ENCODE measurements at places on chromosomes 11 and 22. TPM values are rescaled to one million over a fixed set of nuclear protein-coding genes. Genes with fewer than 3 reads are reported as not detected.

CD3D gene
- total RNA-seq, result not detected

TRIM51 gene
- total RNA-seq, result not detected

YAP1 gene
- total RNA-seq, result 139 TPM

TUBA8 gene
- total RNA-seq, result not detected

TIRAP gene
- total RNA-seq, result 5.1 TPM

Data from smooth muscle cell of the umbilical artery (primary cell).